ENCODE measurements at places on chromosomes 2 and 18. TPM values are rescaled to one million over a fixed set of nuclear protein-coding genes. Genes with fewer than 3 reads are reported as not detected.

C2orf74 gene
- total RNA-seq, result 4.1 TPM

NR4A2 gene
- total RNA-seq, result 0.43 TPM

CXCR2 gene
- 0.48 TPM for total RNA-seq

OST4 gene
- total RNA-seq, result 308 TPM

SCYGR4 gene
- total RNA-seq, result not detected

AP1S3 gene
- total RNA-seq, result 51.8 TPM

CTDP1 gene
- 18.5 TPM for total RNA-seq

TRABD2A gene
- 0.72 TPM for total RNA-seq

FZD7 gene
- 0.85 TPM for total RNA-seq

CD8A gene
- under 0.01 TPM for total RNA-seq

SULT1C2 gene
- 0.72 TPM for total RNA-seq

PDCD1 gene
- 0.24 TPM for total RNA-seq

SLC38A11 gene
- total RNA-seq, result not detected

TUBA3E gene
- total RNA-seq, result not detected

NGEF gene
- total RNA-seq, result 0.96 TPM

DIPK1C gene
- total RNA-seq, result not detected

LRRTM4 gene
- not detected for total RNA-seq

UGT1A8 gene
- under 0.01 TPM for total RNA-seq

PLGLB2 gene
- 0.24 TPM for total RNA-seq

SPATS2L gene
- 81.0 TPM for total RNA-seq

SEPTIN10 gene
- total RNA-seq, result 71.4 TPM

DNPEP gene
- 39.6 TPM for total RNA-seq

UPP2 gene
- not detected for total RNA-seq

ASXL2 gene
- total RNA-seq, result 8.5 TPM

CHRNG gene
- total RNA-seq, result not detected

ST6GAL2 gene
- under 0.01 TPM for total RNA-seq

ATP8B1 gene
- total RNA-seq, result 29.2 TPM

BUB1 gene
- total RNA-seq, result 6.5 TPM

CD28 gene
- not detected for total RNA-seq

AQP12B gene
- not detected for total RNA-seq

FAP gene
- total RNA-seq, result 2.7 TPM

RPL37A gene
- total RNA-seq, result 1,875 TPM

TTL gene
- 25.3 TPM for total RNA-seq

CLHC1 gene
- 6.0 TPM for total RNA-seq

IL36B gene
- total RNA-seq, result not detected

KCNE4 gene
- under 0.01 TPM for total RNA-seq

TPO gene
- total RNA-seq, result not detected

ASB18 gene
- not detected for total RNA-seq

OR6B2 gene
- total RNA-seq, result not detected

LYG2 gene
- not detected for total RNA-seq

ONECUT2 gene
- total RNA-seq, result not detected

CPS1 gene
- total RNA-seq, result 19.8 TPM

PPP1R1C gene
- total RNA-seq, result 1.4 TPM
